ENCODE measurements at places on chromosomes 7 and 10. TPM values are rescaled to one million over a fixed set of nuclear protein-coding genes. Genes with fewer than 3 reads are reported as not detected.

DNA sequence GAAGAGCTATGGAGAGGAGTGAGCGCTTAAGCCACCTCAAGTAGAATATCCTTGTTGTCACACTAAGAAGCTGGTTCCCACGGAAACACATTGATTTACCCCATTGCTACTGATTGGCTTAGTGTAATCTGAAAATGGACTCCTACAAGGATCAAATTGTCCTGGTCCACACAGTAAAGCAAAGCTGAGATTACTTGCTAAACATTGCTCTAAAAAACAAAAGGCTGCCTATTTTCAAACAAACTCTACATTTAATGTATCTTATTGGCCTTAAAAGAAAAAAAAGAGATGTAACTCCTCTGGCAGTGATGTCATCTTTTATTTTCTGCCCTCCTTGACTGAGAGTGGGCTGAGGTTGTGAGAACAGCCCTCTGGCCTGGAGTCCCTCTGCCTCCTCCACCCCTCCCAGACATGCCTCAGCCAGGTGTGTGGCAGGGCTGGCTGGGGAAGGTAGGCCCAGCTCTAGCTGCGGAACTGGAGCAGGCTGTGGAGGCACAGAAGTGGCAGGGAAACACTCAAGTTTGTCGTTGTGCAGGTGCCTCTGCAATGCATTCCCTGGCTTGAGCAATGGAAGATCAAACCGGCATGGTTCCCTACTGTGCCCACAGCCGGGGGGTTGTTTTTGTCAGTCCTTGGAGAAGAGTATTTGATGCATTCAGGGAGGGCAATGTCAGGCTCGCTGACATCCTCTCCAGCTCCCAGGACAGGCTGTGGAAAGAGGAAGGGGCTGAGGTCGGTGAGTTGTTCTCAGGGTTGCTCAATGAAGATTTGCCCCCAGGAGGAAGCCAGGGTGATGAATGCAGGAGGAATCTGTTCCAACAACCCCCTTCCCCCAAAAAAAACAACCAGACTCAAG lies 9.1 kb downstream of the KLF6 start:
- H3K4me3 ChIP-seq: no peak overlapping the region
- no peak for DNase-seq
- no peaks in the 10 kb centered on the region for H3K27me3 ChIP-seq
- peaks cover 48% of the 10 kb centered on the region for H3K36me3 ChIP-seq
- peak overlapping the region; percentile 48 for H3K27ac ChIP-seq
- peaks cover 76% of the 10 kb centered on the region for H3K4me1 ChIP-seq

GRCh38 chr7:223118-223800 lies 30.9 kb downstream of the FAM20C start:
- no peaks in the 10 kb centered on the region for H3K36me3 ChIP-seq
- H3K27me3 ChIP-seq: no peaks in the 10 kb centered on the region
- no peaks in the 10 kb centered on the region for H3K4me1 ChIP-seq

DNA sequence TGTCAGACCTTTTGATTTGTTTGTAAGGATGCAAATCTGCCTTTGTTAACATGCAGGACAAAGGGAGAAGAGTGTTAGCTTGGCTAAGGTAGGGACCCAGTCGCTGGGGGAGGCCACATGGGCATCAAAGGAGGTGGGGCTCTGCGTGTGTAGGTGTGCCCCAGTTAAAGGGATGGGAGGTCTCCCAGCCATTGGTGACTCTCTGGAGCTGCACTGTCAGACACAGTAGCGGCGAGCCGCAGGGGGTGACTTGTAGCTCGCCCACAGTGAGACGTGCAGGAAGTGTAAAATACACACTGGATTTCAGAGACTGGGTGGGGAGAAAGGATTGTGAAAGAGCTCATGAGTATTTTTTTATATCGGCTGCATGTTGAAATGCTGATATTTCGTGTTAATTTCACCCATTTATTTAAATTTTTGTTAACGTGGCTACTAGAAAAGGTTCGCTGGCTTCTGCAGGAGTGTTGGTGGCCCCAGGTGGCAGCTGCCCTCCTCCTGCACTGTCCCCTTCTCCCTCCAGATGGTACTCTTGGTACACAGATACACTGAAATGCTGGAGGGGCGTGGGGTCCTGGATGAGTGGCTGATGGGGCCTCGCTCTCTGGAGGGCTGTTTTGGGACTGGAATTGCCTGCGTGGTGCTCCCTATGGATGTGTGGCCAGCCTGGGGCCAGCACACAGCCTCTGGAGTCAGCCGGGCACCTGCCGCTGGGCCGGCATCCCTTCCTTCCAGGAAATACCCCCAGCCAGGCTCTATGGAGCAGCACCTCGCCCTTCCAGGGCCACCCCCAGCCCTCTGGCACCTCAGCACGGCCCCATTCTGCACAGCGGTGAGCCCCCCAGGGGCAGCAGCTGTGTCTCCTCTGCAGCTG lies 59.2 kb downstream of the LHPP start:
- DNase-seq: no peak
- no peaks in the 10 kb centered on the region for H3K4me1 ChIP-seq
- peaks cover 3% of the 10 kb centered on the region for H3K36me3 ChIP-seq
- no peak overlapping the region for H3K27ac ChIP-seq
- no peaks in the 10 kb centered on the region for H3K27me3 ChIP-seq

DNA sequence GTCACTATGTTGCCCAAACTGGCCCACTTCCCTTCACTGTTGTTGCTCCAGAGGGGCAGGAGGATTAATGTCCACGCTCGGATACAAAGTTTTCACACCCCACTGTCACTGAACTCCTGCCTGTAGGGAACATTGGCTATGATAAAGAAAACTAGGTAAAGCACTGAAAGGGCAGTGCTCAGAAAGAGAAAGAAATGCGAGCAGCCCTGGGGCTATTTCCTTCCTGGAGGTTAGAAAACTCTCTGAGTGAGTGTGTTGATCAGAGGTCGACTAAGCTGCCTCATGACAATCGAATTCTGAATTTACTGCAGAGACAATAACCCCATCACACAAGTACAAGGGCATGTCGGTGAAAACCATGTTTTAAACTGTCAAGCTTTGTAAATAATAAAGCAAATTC lies 227.2 kb upstream of the PITRM1 start:
- no peaks in the 10 kb centered on the region for H3K4me1 ChIP-seq
- H3K27ac ChIP-seq: no peak overlapping the region
- H3K36me3 ChIP-seq: no peaks in the 10 kb centered on the region
- no peak for DNase-seq

DNA sequence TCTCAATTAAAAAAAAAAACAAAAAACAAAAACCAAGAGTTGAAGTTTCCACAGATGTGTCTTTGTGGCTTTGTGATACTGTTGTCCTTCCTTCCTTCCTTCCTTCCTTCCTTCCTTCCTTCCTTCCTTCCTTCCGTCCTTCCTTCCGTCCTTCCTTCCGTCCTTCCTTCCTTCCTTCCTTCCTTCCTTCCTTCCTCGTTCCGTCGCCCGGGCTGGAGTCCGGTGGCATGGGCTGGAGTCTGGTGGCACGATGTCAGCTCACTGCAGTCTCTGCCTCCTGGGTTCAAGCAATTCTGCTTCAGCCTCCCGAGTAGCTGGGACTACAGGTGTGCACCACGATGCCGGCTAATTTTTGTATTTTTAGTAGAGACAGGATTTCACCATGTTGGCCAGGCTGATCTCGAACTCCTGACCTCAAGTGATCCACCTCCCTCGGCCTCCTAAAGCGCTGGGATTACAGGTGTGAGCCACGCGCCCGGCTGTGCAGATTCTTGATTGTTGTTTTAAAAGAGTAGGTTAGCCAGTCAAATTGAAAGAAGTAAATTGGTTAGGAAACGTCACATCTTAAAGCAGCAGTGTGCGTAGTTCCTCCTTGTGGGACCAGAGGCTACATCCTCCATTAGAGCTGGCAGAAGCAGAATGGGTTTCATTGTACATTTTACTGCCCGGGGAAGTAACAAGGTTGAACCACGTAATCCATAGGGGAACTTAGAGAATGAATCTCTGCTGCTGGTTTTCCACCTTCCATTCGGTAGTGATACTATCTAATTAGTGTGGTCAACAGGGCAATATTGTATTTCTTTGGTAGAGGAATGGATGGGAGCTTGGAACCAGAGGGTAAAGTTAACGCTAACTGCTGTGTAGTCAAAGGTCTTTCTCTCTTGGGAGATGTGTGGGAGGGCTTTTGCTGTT lies 20.6 kb downstream of the DNAJB6 start:
- peaks cover 40% of the 10 kb centered on the region for H3K36me3 ChIP-seq
- H3K27ac ChIP-seq: no peak overlapping the region
- no peak for DNase-seq

DNA sequence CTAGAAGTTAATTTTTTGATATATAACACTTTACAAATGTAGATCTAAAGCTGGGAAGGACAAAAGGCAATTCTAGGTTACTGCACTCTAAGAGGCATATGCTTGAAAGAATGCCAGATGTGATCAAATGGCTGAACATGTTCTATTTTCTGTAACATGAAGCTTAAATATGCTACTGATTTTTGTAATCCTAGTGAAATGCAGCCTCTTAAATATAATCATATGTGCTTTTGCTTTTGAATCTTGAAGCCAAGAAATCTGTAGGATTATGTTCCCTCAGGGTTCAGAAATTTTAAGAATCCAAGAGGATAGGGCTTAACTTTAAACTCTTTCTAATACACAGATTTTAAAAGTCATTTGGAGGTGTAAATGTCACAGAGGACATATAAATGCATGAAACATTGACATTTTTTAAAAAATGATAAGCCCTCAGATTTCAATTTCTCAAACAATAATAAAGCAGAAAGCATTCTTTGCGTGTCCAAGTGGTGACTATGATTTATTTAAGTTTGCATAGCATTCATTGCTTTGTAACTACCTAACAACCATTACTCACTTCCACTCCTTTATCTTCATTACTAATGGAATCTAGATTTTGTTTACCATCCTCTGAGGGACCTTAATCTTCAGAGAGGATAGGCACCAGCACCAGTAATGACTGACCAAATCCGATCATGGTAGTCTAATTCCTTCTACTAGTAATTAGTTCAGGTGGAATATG lies 170.4 kb downstream of the MAGI2 start:
- no peak overlapping the region for H3K4me3 ChIP-seq
- no peak overlapping the region for H3K27ac ChIP-seq
- H3K4me1 ChIP-seq: no peaks in the 10 kb centered on the region
- no peaks in the 10 kb centered on the region for H3K27me3 ChIP-seq
- no peaks in the 10 kb centered on the region for H3K36me3 ChIP-seq
- DNase-seq: no peak

- no peaks in the 10 kb centered on the region for H3K27me3 ChIP-seq
- H3K4me1 ChIP-seq: no peaks in the 10 kb centered on the region
- H3K27ac ChIP-seq: no peak overlapping the region
- no peak for DNase-seq
Measured at GRCh38 chr10:99913831-99914235, 95.9 kb downstream of the DNMBP start.

DNA sequence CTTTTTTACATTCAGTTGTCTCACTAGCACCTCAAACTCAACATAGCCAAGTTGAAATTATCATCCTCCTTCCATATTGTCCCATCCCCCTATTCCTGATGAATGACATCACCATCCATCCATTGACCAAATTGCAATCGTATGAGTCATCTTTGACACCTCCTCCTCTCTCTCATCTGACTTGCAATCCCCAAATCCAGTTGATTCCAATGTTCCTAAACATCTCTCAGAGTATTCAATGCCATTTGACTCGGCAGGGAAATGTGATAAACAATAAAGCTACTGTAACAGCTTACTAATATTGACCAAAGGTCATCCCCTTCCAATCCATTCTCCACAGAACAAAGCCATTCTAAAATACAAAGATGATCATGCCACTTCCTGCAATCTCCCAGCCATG lies 1047.8 kb downstream of the NRG3 start:
- no peaks in the 10 kb centered on the region for H3K4me1 ChIP-seq
- H3K36me3 ChIP-seq: no peaks in the 10 kb centered on the region
- no peak overlapping the region for H3K27ac ChIP-seq
- H3K27me3 ChIP-seq: no peaks in the 10 kb centered on the region

GRCh38 chr7:117110480-117111315 lies 157.4 kb downstream of the ST7 start:
- DNase-seq: peak; percentile 57
- H3K4me1 ChIP-seq: peaks cover 20% of the 10 kb centered on the region
- H3K27ac ChIP-seq: peak overlapping the region; percentile 52
- no peaks in the 10 kb centered on the region for H3K36me3 ChIP-seq

DNA sequence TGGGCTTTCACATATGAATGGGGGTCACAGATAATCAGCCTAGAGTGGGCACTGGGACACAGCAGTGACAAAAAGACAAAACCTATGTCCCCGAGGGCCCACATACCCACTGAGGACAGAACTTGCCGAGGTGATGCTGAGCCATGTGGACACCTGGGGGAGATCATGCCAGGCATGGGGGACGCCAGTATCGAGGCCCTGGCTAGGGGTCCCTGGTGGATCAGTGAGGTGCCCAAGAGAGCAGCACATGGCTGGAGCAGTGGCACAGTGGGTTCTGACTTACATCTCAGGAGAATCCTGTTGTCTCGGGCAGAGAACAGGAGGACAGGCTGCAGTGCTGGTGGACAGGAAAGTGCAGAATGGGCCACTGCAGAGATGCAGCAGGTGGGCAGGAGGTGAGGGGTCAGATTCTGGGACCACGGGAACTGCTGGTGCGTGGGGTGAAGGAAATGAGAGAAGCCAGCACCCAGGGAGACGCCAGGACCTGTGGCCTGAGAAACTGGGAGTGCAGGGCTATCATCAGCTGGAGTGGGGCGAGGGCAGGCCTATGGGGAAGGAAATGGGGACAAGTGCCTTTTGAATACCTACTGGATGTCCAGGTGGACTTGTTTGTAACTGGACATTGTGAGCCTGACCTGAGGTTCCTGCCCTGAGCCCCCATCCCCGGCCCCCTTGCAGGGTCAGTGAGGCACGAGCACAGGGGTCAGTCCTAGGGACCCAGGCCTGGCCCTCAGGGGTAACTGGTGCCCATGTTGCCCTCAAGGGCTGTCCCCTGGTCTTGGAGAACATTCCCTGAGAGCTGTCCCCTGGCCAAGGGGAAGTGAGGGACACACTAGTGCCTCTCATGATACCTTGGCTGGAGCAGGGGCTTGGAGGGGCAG lies 91.2 kb upstream of the RET start:
- no peaks in the 10 kb centered on the region for H3K4me1 ChIP-seq
- no peak overlapping the region for H3K27ac ChIP-seq
- H3K36me3 ChIP-seq: no peaks in the 10 kb centered on the region
- DNase-seq: no peak

DNA sequence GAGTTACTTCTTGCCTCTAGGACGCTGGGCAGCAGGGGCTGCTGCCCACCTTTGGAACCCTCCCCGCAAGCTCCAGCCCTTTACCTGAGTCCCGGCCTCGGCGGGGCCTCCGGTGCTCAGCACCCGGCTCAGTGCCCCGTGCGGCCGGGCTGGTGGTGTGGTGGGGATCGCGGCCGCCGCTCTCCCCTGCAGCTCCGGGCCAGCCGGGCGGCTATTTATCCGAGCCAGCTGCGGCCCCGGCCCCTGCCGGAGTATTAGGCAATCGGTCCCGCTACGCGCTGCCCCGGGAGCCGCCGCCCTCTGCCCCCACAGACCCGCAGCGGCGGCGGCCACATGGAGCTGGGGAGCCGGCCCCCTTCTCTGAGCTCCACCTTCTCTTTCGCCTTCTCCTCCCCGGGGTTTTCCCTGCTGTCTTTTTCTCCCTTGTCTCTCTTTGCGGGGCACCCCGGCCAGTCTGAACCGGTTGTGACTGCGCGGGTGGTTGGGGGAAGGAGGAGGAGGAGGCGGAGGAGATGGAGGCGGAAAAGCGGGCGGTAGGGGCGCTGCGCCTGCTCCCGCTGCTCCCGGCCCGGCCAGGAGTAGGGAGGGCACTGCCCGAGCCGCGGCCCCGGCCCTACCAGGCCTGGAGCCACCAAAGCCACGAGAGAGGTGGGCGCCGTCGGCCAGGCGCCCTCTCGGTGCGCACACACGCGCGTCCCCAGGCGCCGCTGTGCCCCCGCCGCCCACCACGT lies at the start of gene SLC16A9:
Gene SLC16A9 (minus strand): TSS at position 456 of the 731 bp plus-strand sequence. CDS start 25,559 bp downstream, outside the sequence.
- no peak for DNase-seq
- no peaks in the 10 kb centered on the region for H3K36me3 ChIP-seq
- H3K27ac ChIP-seq: no peak within 1 kb of the TSS
- no peaks in the 10 kb centered on the region for H3K4me1 ChIP-seq
- H3K27me3 ChIP-seq: peaks cover 5% of the 10 kb centered on the region

NXPH1 gene
- total RNA-seq: not detected

ITIH2 gene
- not detected for total RNA-seq
